ENCODE measurements at places on chromosomes 12 and 14.

DNA sequence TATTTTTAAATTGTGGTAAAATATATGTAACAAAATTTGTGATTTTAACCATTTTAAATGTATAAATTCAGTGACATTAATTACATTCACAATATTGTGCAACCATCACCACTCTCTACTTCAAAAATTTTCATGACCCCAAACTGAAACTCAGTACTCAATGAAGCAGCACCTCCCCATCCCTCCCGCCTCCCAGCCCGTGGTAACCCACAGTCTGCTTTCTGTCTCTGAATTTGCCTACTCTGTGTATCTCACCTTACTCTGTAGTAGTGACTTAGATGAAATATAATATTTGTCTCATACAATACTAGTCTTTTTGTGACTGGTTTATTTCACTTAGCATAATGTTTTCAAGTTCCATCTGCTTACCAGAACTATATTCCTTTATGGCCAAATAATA, 36.2 kb downstream of the EML1 start:
- no peak for DNase-seq

DNA sequence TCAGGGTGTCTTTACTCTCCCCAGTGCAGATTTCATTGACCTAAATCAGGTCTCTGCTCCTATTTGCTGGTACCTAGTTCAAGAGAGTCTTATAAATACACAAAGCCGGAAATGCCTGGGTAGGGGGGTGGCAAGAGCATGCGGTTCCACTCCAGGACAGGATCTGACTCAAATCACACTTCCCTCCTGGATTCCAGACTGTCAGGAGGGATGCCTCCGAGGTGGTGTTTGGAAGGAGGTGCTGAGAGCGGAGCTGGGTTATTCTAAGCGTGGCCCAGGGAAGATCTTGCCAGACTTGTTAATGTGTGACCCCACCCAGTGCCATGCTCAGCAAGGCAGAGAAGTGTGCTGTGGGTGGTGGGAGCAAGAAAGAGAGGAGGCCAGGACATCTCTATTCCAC, 49.8 kb downstream of the B4GALNT3 start:
- no peak for DNase-seq

DNA sequence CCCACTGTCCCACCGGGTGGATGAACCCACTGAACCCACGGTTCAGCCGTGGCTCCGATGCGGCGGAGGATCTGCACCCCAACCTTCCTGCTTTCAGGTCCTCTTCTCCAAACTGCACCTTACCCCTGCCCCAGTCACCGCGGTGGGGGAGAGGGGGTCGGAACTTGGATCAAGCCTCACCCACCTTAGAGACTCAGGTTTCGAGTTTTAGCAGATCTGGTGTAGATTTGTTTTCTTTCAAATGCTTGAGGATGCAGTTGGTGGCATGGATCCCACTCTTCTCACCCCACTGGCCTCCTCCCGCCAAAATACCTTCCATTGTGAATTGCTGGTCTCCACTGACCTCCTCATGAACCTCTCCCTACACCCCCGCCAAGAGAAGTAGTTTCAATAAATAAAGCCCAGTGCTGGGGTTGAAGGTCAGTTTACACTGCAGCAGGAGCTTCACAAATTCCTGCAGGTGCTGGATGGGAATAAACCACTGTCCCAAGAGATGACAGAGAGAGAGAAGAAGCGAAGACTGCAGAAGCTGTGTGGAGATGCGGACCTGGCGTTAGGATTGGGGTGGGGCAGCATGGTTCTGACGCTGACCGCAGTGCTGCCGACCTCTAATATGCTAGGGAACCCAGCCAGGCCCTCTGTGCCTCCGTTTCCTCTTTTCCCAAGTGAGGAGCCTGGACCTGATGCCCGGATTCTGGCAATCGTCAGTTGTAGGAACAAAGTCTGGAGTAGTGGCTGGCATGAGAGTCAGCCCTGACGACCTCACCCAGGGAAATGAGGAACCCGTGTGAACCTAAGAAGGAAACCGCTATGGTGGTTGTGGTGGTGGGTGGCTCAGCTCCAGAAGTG, 7.4 kb downstream of the TTC6 start:
- no peak for DNase-seq

GRCh38 chr12:29882846-29883245, 99.1 kb upstream of the TMTC1 start:
- no peak for DNase-seq

DNA sequence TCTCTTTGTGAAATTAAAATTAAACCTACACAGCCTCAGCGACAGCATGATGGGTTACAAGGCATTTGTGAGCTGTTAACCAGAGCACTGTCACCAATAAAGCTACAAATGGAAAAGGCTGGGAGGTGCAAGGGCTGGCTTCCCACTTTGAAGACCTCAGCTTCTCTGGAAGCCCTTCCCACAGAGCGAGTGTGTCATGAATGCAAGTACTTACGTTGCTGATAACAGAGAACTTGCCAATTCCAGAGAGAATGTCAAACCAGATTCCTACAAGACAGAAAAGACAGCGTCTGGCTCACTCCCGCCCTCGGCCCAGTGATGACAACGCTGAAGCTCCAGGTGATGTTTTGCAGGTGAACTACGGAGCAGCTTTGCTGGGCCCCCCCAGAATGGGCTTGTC, 145.8 kb downstream of the NTF3 start:
- DNase-seq, result no peak

DNA sequence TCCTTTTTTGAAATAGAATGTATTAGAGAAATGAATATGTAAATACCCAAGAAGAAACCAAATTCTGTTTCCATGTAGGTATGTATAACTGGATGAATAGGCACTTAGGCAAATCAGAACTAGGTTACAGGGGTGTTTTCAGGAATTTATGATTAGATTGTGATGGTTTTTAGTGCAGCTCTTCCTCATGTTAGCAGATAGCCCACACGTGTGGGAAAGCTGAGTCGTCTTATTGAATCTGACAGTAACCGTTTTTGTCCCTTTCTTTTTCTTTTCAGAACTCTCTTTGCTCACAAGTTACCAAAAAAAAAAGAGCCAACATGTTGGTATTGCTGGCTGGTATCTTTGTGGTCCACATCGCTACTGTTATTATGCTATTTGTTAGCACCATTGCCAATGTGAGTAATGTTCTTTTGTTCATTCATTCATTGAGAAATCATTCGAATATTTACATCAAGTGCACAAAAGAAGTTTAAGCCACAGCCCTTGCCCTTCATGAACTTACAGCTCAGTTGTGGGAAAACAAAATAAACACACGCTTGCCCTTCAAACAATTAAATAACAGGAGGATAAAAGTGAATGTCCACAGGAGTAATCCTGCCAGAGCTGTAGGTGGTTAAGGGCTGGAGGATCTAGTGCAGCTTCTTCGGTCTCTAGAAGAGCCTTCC, 14.8 kb downstream of the EMP1 start:
- DNase-seq, result no peak

GRCh38 chr12:106138633-106139421, at the start of gene NUAK1:
Gene NUAK1 (minus strand): TSS chr12:106138954. CDS start chr12:106138653, 301 bp downstream.
- DNase-seq, result no peak

- no peak for DNase-seq
These were observed 17.5 kb downstream of the CHPT1 start for GRCh38 chr12:101714877-101715444.

- DNase-seq, result no peak
These were observed 776 bp downstream of the BMP4 start for GRCh38 chr14:53955671-53956426.

DNA sequence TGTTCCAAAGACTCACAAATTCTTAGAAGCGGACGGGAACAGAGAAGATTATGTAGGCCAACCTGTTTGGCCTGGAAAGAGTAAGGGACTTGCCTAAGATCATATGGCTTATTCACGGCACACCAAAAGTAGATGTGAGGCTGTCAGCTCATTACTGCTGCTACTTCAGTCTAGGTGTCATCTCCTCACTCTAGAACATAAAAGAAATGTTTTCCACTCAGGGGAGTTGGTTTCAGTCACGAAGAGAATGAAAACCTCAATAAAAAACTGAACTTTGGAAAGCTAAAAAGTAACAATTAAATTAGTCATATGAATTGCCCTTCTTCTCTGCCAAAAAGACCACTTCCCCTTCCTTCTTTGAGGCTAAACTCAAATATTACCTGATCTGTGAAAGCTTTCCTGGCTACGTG, 658 bp upstream of the CEP128 start:
- no peak for DNase-seq

GRCh38 chr12:108119126-108119973, 9.7 kb upstream of the WSCD2 start:
- DNase-seq, result no peak

- DNase-seq, result no peak
These were observed 195.4 kb upstream of the C14orf180 start for GRCh38 chr14:104383996-104384775.

GRCh38 chr12:54126696-54127537, 61.9 kb downstream of the SMUG1 start:
- DNase-seq, result no peak

- no peak for DNase-seq
These were observed 30.4 kb upstream of the KCNA5 start for GRCh38 chr12:5013266-5013730.

DNA sequence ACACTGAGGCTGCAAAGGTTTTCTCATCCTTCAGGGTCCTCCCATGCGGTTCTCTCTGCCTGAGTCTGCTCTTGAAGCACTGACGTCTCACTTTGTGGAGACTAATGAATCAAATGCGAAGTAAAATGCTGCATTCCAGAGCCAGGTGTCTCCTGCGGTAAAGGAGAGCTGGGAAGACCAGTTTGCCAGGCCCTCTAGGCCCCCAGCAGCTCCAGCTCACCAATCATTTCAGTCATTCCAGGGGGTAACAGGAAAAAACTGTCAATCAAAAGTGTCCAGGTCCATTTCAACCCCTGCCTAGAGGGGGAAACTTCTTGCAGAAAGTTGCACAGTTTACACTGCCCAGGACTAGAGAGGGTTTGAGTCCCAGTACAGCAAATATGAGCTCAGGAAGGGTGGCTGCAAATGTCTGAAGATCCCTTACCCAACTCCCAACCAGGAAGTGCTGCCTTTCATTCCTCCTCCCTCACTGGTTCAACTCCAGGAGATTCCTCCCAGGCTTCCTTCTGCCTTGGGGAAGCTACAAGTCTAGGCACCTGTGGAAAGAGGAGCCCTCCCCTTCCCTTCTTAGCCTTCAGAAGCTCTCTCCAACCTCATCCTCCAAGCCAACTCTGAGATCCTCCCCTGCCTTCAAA, 2.7 kb upstream of the NXPH4 start:
- no peak for DNase-seq

DNA sequence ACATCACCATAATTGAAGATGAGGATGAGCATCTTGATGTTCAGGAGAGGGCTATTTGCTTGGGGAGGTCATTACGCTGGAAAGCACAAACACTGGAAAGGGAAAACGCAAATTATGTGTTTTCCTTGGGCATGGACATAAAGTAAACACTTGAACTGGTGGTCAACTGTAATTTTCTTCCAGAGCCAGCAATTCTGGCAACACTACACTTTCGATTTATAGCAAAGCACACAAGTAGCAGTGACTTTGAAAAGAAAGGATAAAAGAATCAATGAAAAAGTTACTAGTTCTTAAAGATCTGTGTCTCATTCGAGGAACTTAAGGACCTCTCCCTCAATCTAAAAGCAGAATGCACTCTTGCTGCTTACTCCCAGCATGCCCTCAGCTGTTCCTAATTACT, 2.2 kb downstream of the CLEC14A start:
- no peak for DNase-seq

GRCh38 chr14:94646481-94646880, 34.3 kb downstream of the SERPINA3 start:
- no peak for DNase-seq

DNA sequence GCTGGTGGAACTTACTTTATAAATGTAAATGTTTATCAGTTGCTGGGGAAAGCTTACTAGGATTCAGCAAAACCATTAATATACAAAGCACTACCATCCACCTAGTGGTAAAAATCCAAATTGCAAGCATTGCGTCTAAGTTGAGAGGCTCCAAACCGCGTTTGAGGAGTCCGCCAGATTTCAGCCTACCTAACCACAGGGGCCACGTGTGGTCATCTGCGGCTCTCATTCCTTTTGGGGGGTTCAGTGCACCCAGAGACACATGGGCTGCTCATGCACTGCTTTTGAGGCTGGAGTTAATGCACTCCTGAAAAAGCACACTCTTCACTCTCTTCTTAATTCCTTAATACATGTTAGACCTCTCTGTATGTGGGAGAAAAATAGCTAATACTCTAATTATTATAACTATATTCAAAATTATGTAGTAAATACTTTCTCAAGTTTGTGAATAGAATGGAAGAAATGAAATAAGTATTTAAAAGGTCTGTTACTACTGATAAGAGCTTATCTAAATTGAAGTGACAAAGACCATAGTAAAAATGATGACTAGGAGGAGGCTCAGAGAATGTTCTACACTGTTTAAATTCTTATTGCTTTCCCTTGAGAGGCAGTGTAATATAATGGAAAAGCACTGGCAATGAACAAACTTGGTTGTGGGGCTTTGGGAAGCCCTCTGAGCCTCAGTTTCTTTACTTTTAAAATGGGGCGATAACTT, 41.4 kb upstream of the MANSC4 start:
- DNase-seq, result no peak

- no peak for DNase-seq
These were observed 181.4 kb downstream of the SYT1 start for GRCh38 chr12:79046021-79046420.

DNA sequence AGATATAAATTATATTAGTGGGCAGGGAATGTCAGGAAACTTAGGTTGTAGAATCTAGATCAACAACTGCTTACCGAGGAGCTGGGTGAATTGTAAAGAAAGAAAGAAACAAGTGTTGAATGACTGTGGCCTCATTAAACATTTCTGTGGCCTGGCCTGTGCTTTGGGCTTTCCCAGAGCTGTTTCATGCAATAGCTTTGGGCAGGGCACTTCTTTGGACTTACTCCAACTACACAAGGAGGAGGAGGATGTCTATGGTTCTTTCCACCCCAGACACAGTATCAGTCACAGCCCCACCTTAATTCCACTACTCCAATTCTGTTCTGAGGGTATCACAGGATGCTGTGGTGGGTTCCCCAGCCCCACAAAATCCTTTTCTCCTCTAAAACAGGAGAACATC, 38.0 kb downstream of the DPF3 start:
- DNase-seq, result no peak

GRCh38 chr12:49923035-49923644, 19.4 kb upstream of the FAIM2 start:
- DNase-seq, result no peak

DNA sequence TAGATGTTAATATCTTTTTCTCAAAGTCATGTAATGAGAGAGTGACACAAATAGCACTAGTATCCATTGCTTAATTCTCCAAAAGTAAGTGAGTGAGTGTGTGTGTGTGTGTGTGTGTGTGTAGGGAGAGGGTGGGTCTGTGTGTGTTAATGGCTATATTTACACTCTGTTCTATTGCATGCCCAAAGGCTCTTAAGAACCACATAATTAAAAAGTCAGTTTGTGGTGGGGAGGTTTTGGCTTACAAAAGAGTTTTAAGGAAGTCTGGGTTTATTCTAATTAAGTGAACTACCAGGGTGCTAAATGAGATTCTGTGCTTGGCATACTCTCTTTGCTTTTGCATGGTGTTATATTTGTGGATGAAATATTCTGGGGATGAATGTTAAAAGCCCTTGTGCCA, 1897.6 kb upstream of the FLRT2 start:
- DNase-seq, result no peak

GRCh38 chr12:91023326-91024004, 18.7 kb upstream of the EPYC start:
- no peak for DNase-seq

GRCh38 chr12:96121271-96121711, 72.9 kb upstream of the ELK3 start:
- no peak for DNase-seq

GRCh38 chr12:64937452-64937851, 113.0 kb downstream of the TBC1D30 start:
- DNase-seq, result no peak
